ENCODE measurements at places on chromosomes 1 and 21.

DNA sequence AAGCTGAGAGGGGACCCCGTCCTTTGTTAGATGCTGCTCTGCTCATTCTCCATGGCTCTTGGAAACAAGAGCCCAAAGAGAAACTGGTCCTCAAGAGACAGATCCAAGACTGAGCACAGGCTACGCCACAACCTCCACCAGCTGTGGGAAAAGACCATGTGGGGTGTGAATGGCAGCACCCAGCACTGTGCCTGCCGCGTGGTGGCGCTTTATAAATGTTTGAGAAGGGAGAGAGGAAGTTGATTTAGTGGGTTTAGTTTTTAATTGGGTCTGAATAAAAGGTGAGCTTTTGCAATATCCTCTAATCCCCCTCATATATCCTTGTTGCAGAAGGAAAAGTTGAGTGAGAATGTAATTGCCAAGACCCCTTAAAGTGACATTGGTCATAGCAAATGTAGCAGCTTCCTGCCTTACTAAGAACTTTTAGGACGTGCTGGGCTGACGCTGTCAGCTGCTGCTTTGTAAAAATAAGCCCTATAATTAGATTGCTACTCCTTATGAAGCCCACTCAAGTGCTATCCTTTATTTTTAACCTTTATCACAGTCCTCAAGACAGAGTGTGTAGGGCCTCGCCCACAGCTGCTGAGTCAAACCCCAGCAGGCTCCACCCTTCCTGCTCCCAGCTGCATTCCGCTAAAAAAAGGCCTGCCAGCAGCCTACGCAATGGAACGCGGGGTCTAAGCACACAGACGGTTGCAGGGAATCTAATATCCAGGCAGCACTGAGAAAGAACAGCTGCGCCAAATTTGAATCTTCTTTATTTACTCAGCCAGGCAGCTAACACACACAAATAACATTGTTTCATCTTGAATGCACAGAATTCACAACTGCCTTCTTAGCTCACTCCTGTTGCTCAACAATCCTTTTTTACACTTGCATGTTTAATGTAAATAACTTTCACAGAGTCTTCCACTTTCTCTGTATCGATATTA lies 47.4 kb upstream of the PRDX6 start:
- DNase-seq: peak; percentile 95

DNA sequence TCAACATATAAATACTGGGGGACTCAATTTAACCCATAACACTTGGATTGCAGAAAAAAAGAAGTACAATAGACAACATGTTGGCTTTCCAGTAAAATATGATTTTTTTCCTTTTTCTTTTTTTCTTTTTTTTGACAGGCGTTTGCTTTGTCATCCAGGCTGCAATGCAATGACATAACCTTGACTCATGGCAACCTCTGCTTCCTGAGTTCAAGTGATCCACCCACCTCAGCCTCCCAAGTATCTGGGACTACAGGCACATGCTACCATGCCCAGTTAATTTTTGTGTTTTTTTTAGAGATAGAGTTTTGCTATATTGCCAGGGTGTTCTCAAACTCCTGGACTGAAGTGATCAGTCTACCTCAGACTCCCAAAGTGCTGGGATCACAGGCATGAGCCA lies 1512.0 kb upstream of the PRMT6 start:
- DNase-seq: peak; percentile 4

GRCh38 chr21:43303275-43304178 lies 123.4 kb downstream of the SIK1 start:
- DNase-seq: no peak

DNA sequence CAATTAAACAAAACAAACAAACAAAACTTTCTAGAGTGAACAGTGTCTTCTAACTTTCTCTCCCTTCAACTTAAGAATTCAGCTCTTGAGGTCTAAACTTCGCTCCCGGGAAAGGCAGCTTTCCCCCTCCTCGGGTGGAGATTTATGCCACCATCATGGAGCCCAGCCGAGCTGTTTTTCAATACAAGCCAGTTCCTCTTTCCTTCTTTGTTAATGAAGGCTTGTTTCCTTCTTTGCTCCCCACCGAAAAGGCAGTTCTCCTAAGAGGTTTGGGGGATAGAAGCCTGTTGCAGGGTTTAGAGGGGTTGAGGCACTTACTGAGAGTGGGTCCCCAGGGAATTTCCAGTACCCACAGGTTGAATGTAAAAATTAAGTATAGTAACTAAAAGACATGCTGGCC lies 26.5 kb downstream of the OLIG1 start:
- DNase-seq: no peak
